ENCODE measurements at places on chromosomes 4 and X.

- DNase-seq = no peak
Observed at GRCh38 chr4:34091451-34091850, 2152.9 kb downstream of the ARAP2 start.

DNA sequence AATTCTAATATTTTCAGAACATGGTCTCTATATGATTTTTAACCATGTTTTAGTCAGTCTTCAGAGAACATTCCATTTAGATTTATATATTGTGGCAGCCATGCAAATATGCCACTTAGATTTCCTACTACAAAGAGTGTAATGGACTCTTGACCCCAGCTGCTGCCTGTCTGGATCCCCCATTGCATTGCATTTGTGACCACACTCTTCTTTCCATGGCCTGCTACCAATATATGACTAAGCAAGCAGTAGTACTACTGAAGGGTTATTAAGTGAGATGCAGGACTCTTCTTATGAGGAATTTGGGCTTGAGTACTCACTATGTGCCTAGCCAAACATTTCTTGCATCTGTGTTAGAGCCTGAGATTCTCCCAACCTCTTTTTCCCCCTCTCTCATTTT, 306.8 kb downstream of the PDHA2 start:
- DNase-seq = no peak

- peak; percentile 24 for DNase-seq
Observed at GRCh38 chr4:41509451-41509866, 28.5 kb upstream of the LIMCH1 start.

GRCh38 chrX:119071381-119071780, 1.4 kb upstream of the CT47C1 start:
- no peak for DNase-seq

DNA sequence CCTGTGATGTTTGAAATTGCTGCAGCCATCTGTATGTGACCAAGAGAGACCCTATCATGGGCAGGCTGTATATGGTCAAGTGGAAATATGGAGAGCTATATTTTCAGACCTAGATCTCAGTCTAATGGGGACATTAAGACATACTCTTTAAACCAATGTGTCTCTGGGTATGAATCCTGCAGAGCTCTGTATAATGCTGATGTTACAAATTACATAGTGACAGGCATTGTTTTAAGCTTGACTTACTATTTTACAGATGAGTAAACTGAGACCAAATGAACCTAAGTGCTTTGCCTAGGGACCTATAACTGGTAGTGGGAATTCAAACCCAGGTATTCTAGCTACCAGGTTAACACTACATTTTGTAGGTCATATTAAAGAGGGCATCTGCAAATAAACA, 71.3 kb upstream of the GRXCR1 start:
- DNase-seq = no peak

- DNase-seq = no peak
Observed at GRCh38 chrX:2342281-2342688, 158.5 kb downstream of the DHRSX start.
